Activated naive CD8-positive, alpha-beta T cell treated with anti-CD3 and anti-CD28 coated beads, Interleukin-2, amount 10 ng/mL, durations not matched to agents 7 days and 5 days (primary cell): ENCODE measurements at places on chromosomes 4 and X. TPM values are rescaled to one million over a fixed set of nuclear protein-coding genes. Genes with fewer than 3 reads are reported as not detected.

TCEANC gene
- total RNA-seq, result 6.2 TPM

PDGFRA gene
- total RNA-seq, result not detected

NSG1 gene
- total RNA-seq, result 39.7 TPM

TMPRSS11D gene
- not detected for total RNA-seq

GRCh38 chr4:140309124-140309870 lies 64.1 kb upstream of the SCOC start:
- no peak for DNase-seq

DNA sequence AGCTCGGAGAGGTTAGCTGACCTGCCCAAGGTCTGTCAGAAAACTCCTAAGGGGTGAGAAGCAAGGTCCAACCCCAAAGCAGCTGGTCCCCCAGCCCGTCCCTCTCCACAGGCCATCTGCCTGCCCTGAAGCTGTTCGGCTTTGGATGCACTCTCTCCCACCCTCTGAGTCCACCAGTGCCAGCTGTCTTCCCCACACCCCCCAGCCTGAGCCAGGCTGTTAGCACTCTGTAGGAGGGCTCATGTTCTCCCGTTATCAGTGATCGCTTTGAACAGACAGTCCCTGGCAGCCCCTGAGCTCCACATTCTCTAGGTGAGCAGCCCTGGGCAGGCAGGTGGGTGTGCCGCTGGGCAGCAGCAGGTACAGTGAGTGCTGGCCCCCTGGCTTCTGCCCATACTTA lies 16.0 kb downstream of the ZNF185 start:
- no peak for DNase-seq

- no peak for DNase-seq
These were observed 126.7 kb downstream of the NHS start for GRCh38 chrX:17501746-17502145.

DNA sequence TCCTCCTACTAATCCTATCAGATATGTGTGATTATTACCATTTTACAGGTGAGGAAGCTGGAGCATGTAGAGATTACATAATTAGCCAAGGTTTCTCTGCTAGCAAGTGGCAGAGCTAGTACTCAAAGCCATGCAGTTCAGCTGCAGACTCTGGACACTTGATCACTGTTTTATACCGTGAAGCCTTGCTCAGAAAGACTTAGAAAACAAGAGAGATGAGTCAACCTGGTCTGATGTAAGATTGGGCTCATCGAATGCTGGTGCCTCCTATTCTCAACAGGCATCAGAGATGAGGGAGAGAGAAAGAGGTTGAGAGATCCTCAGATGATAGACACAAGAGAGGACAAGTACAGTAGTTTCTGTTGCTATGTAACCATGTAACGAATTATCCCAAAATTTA lies 19.0 kb upstream of the PDE5A start:
- DNase-seq, result no peak

DNA sequence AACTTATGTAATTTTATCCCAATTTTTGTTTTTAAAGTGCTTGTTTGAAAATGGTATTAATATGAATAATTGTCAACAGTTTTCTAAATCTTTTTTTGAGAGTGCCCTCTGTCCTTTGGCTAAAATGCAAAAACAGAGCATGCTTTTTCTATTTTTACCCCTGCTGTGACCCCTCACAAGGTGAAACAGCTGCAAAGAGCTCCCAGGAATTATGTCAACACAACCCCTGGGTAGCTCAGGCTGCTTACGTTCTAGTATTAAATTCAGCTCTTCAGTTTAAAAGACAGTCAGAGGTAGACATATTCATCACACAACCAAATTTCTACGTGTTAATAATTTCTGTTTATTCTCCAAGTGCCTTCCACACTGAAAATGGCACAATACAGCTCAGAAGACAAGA lies 367.5 kb downstream of the PRDM5 start:
- no peak for DNase-seq

DNA sequence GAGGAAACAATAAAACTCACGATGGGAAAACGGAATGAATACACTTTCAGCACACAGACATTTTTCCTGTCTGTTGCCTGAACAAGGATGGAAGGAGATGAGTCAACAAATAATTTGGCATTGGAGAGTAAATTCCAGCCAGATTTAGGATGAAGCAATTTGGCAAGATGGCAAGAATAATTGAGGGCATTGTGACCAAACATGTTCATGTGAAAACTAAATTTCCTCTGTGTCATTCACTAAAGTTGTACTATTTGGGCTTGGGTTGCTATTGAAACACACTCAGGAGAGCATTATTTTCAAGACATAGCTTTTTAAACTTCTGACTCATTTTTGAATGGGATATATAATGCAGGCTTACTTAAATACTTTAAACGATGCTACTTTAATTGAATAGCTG lies 1614.4 kb downstream of the PCDH19 start:
- no peak for DNase-seq

- DNase-seq, result no peak
These were observed 284.1 kb upstream of the TENM3 start for GRCh38 chr4:181959121-181959520.
